NCI-H2171 treated with DMSO at 0.1 percent for 48 hours (cell line): ENCODE measurements at places on chromosomes 6 and 20.

GRCh38 chr6:98532004-98532403 is 302.4 kb upstream of the POU3F2 start:
- no peak for DNase-seq

DNA sequence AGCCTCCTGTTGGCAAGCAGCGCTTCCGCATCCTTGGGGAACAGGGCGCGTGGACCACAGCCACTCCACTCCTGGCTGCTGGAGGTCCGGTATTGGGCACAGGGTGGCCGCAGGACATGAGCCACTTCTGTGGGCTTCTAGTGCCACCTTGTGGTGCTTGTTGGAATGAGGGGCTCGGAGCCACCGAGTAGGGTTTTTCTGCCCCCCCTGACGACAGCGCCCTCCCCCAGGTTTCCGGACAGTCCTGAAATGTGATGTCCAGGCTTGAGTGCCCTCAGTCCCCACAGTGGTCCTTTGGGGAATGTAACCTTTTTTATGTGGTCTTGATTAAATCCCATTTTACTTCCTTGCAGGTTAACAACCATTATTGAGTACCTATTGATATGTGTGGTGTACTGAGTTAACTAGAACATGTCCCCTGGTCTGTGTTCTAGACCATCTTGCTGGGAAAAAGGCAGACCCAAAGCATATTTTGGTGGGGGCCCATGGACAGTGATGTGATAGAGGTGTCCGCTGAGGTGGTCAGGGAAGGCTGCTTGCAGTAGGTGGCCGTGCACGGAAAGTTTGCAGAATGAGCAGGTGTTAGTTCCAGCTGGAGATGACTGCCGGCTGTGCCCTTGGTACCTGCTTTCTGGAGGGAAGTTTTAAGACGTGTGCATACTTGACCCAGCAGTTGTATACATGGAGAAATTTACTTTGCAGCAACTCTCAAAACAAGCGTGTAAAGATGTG is 70.0 kb downstream of the PTPN1 start:
- DNase-seq = no peak

- no peak for DNase-seq
Measured at GRCh38 chr20:36497856-36498255, 43.5 kb upstream of the MYL9 start.

- DNase-seq = no peak
Measured at GRCh38 chr6:113588646-113589045, 268.5 kb upstream of the MARCKS start.

GRCh38 chr6:71387179-71387578 is 98.6 kb downstream of the OGFRL1 start:
- no peak for DNase-seq

GRCh38 chr6:47701363-47701762 is 3.0 kb downstream of the ADGRF4 start:
- DNase-seq = no peak

DNA sequence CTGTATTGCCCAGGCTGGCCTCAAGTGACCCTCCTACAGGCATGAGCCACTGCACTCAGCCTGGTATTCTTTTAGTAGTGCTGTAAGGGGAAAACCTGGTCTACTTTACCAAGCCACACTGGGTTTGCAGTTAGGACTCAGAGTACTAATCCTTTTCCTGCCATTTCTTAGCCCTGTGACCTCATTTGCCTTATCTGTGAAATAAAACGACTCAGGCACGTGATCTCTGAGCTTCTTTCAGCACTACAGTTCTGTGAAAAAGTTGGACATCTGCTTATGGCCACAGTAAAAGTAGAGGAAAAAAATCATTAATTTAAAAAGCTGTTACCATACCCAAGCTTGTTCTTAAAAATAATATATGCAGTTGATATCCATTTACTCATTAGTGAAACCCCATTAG is 1007.5 kb downstream of the KIF16B start:
- DNase-seq = peak; percentile 19

- DNase-seq = peak; percentile 40
Measured at GRCh38 chr6:147201885-147202515, 2.2 kb upstream of the STXBP5 start.

- DNase-seq = no peak
Measured at GRCh38 chr6:56146086-56146485, 101.3 kb downstream of the COL21A1 start.

DNA sequence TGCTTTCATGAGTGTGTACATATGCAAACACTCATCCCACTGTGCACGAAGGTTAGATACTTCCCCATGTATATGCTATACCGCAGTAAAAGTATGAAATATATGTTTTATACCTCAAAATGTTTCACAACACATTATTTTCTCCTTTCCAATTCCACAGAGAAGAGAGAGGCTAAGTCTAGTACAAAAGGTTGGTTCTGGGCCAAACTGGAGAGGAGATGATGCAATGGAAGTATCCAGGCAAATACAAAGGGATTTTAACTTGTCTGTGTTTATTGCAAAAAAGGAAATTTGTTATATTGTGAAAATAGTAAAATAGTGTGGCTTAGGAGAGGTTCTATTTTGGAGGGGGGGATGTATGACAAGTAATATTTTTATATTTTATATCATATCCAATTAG is 112.6 kb downstream of the PLCB1 start:
- DNase-seq = peak; percentile 21

GRCh38 chr6:100538086-100538485 is 73.4 kb upstream of the SIM1 start:
- no peak for DNase-seq

- DNase-seq = no peak
Measured at GRCh38 chr6:70380252-70380651, 33.1 kb upstream of the FAM135A start.
